ENCODE measurements at places on chromosomes 16 and 17.

DNA sequence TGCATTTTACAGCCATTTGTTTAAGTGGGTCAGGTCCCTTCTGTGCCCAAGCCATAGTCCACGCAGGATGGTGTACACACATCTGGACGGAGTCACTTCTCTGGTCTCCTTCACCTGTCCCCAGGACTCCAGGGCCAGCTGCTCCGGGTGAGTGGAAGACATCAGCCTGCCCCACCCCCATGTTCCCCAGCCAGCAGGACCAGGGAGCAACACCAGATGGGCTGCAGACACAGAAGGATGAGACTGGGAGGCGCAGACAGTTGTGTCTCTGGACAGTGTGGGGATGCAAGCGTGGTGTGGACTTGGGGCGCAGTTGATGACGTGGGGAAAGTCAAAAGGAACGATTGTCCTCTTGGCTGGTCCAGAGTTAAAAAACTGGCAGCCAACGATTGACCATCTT lies 24.6 kb upstream of the WFDC1 start:
- DNase-seq: no peak

GRCh38 chr17:39352511-39352910 lies 48.9 kb downstream of the FBXL20 start:
- peak; percentile 13 for DNase-seq

GRCh38 chr17:6361733-6362132 lies 73.2 kb downstream of the AIPL1 start:
- DNase-seq: no peak

DNA sequence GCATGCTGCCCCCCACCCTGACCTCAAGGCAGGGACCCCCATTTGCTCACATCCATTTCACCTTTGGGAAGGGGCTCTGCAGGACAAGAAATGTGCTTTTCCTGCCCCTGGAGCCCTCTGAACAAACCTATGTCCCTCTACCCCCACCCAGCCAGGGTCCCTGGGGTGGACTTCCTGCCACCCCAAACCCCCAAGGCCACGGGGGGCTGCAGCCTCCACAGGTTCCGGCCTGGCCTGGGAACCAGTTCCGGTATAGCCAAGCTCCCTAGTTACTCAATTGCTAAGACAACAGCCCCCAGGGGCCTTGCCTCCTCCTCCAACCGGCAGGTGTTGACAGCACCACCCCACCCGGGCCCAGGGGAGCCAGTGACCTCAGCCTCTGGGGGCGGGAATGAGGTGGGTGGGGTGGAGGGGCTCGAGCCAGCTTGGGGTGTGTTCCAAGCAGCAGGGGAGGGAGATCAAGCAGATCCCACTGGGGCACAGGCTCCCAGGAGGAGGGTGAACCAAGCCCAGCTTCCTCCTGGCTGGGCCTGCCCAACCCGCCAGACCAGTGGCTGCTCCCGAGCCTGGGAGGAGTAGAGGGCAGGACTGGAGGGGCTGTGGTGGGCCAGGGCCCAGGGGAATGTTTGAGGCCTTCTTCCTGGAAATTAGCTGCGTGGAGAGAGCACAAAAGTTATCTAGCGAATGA lies 6.6 kb downstream of the PNMT start:
- DNase-seq: no peak

GRCh38 chr17:28046034-28046825 lies 3.8 kb downstream of the NLK start:
- DNase-seq: no peak

DNA sequence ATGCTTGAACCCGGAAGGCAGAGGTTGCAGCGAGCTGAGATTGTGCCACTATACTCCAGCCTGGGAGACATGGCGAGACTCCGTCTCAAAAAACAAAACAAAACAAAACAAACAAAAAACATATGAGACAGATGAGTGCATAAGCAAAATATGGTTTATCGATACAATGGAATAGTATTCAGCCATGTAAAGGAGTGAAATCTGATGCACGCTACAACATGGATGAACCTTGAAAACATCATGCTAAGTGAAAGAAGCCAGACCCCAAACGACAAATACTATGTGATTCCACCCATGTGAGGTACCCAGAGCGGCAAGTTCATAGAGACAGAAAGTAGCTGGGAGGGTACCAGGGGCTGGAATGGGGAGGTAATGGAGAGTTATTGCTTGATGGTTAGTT lies 6.8 kb downstream of the PLCD3 start:
- no peak for DNase-seq

DNA sequence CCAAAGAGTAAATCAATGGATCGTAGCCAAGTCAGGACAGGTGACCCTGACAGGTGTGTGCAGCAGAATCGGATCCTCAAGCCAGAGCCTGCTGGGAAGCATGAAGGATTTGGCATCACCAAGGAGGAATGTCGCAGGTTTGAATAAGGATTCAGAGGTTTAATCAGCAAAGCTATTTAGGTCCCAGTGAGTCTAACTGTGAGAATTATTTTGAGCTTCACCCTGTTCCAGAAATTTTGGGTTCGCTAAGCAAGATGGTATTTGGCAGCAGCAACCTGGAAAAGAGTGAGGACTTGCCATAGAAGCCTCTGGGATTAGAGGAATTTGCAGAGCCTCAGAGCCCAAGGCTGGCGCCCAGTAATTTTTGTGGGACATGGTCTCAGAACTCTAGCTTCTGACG lies 173.0 kb downstream of the CCDC182 start:
- DNase-seq: no peak

DNA sequence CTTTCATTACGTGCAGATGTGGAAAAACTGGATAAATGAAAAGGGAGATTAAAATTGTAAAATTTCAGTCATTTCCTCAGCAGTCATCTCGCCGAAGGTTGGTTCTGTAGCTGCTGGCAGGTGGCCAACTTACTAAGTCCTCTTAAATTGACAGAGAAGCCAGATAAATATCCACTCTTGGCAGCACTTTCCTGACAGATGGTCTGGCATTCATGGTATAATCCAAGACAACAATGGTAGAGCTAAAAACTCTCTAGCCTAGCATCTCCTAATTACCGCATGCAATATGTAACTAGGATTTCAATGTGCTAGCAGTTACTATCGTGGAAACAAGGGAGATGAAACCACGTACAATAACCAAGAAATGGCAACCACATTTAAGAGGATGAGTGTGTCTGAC lies 306.3 kb downstream of the CNTNAP4 start:
- peak; percentile 96 for DNase-seq

DNA sequence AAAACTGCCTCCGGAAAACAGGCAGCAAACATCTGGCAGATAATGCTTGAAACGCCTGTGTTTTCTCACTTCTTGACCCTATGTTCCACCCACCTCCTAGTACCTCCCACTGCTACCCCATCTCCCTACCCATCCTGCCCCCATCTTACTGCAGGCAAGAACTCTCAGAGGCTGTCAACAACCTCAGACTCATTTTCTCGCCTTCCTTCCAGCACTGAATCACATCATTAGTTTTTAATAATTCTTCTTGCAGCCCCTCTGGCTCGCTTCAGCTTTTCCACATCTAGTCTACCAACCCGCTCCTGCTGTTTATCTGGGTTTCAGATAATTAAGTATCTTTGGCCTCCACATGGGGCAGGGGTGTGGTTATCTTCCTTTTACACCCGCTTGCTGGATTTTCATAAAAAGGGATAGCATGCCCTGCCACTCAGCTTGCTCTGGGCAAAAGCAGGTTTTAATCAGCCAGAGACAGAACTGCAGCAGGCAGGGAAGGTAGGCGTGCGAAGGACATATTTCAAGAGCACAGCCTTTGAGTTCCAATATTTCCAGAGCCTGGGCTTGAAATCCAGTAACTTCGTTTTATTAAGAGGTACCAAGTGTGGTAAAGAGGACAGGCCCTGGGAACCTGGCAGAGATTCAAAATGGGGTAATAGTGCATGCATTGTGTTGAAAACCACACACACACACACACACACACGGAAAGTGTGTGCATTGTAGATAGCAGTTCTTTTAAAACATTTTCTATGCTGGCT lies 87.5 kb downstream of the BMERB1 start:
- DNase-seq: no peak

- DNase-seq: no peak
These were observed 10.1 kb downstream of the MRM1 start for GRCh38 chr17:36611345-36612072.

GRCh38 chr16:1940273-1941161 lies 2.5 kb downstream of the MSRB1 start:
- no peak for DNase-seq

GRCh38 chr16:2715519-2715918 lies 4.5 kb downstream of the PRSS27 start:
- DNase-seq: no peak

DNA sequence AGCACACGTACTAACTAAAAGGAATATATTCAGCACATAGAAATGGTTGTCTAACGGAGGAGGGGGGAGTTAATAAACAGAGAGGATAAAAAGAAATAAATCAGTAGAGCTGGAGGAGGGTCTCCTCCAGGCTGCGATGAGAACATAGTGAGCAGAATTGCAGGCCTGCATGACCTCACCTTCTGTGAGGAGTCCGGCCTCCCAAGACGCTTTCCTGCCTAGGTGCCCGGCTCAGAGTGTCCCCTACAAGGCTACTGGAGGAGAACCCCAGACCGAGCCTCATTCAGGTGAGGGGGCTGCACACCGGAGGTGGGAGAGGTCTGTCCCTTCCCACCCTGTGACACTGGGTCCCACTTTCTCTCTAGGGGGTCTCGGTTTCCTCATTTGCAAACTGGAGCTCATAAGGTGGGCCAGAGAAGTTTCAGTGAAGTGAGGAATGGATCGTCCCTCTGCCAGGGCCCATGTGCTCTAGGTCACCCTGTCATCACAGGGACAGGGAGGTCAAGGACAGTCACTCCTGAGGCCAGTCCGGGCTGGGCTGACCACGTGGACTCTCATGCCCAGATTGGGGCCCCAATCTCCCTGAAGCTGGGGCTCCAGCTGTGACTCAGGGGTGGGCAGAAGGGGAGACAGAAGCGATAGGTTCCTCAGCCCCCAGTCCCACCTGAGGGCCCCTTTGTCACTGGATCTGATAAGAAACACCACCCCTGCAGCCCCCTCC lies 3.3 kb upstream of the HBM start:
- no peak for DNase-seq

GRCh38 chr17:70172923-70173322 lies 3.6 kb downstream of the KCNJ2 start:
- DNase-seq: no peak

DNA sequence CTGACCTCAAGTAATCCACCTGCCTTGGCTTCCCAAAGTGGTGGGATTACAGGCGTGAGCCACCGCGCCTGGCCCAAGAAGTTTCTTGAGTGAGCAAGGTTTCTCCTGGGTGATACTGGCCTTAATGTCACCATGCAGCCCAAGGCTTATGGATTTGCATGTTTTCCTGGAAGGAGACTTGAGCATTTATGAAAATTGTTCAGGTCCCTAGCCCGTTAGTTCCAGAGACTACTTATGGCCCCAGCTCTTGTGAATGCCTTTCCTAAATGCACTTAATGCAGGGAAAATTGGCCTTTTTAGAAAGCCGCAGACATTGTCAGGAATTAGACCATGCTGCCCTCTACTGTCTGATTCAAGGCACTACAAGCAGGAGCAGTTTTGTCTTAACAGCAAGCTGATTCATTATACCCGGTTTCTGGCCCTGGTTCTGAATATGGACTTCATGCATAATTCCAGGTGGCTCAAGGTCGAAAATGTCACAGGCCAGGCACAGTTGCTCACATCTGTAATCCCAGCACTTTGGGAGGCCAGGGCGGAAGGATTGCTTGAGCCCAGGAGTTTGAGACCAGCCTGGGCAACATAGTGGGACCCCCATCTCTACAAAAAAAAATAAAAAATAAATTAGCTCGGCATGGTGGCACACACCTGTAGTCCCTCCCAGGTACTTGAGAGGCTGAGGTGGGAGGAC lies 91.3 kb downstream of the SNX29 start:
- DNase-seq: peak; percentile 75

- DNase-seq: no peak
These were observed 585 bp downstream of the AP1G1 start for GRCh38 chr16:71807905-71808592.

- DNase-seq: no peak
These were observed 83.3 kb downstream of the ABHD15 start for GRCh38 chr17:29483503-29483902.

DNA sequence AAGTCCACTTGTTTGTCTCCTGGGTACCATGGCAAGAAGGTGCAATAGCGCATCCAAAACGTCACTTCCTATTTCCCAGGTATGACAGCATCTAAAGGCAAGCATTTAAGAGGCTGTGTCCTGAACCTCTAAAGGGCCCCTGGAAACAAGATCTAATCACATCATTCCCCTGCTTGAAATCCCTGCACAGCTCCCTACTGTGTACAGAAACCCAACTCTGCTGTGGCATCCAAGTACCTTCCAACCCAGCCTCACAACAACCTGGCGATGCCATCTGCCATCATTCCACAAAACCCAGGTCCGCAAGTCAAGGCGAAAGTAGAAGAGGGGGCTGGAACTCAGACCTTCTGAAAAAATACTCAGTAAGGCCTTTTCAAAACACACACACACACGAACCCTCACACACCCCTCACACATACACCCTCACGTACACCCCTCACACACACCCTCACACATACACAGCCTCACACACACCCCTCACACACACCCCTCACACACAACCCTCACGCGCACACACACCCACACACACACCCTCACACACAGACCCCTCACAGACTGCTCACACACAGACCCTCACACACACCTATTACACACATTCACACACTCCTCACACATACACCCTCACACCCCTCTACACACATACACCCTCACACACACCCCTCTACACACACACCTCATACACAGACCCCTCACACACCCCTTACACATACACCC lies 24.5 kb downstream of the C17orf67 start:
- DNase-seq: peak; percentile 91

DNA sequence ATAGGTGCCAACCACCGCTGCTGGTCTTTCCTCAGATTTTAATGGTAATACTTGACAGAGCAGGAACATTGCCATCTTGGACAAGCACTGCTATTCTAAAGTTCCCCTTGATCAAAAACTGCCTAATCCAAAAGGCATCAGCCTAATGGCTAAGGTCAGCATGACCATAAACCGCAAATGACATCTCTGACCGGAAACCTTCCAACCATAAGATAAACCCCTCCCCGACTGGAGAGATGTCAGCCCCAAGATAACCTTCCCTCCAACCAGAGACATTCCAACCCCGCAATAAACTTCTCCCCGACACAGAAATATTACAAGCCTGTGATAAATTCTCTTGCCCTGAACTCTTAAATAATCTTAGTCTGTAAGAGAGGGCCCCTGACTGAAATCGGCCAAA lies 7.4 kb upstream of the DHX40 start:
- DNase-seq: no peak

- DNase-seq: no peak
These were observed 34.8 kb downstream of the RPGRIP1L start for GRCh38 chr16:53668869-53669268.

GRCh38 chr16:89708481-89708931 lies 7.0 kb upstream of the SPATA2L start:
- no peak for DNase-seq

- DNase-seq: no peak
These were observed 13.1 kb downstream of the KIAA0513 start for GRCh38 chr16:85040685-85041084.

- DNase-seq: peak; percentile 35
These were observed 215.2 kb downstream of the ZFHX3 start for GRCh38 chr16:72832621-72833248.
